SJCRH30 (cell line): ENCODE measurements at places on chromosomes 12 and 14. TPM values are rescaled to one million over a fixed set of nuclear protein-coding genes. Genes with fewer than 3 reads are reported as not detected.

DNA sequence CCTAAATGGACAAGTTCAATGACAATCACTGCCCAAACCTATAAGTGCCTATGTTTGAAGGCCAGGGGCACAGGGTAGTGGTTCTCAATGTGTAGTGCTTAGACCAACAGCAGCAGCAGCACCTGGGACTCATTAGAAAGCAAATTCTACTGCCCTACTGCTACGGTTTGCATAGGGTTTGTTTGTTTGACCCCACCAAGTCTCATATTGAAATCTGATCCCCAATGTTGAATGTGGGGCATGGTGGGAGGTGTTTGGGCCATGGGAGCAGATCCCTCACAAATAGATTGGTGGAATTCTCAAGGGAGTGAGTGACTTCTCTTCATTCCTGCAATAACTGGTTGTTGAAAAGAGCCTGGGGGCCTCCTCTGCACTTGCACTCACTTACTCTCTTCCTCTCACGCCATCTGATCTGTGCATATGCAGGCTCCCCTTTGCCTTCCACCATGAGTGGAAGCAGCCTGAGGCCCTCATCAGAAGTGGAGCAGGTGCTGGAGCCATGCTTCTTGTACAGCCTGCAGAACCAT is 39.5 kb downstream of the PPM1H start:
- DNase-seq: no peak

The AQP2 gene
- total RNA-seq: not detected in 2 replicates

GRCh38 chr12:5581616-5582015 is 149.7 kb downstream of the NTF3 start:
- no peak for DNase-seq

The ABHD12B gene
- total RNA-seq: not detected in 2 replicates

DNA sequence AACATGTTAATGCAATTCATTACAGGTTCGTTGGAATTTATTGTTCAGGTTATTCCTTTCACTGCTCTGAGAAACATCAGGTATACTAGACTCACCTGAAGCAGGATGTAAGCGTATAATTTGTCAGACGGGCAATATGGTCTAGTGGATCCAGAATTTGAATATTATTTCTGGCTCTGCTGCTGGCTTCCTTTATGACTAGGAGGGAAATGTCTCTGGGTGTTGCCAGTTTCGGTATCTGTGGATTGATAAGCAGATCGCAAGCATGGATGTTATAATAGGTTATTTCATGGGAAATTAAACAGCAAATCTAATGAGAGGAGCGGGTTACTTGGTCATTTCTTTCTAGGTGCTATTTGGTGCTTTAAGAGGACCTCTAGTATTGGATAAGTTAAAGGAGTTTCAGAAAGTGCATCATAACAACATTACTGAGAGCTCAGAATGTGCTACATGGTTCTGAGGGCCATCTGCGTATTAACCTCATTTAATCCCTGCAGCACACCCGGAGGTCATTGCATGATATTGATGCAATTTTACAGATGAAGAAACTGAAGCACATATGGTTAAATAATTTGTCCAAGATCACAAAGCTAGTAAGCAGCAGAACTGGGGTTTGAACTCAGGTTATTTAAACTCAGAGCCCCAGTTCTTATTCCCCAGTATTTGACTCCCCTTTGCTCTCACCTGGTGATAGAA is 47.3 kb upstream of the BCAT1 start:
- no peak for DNase-seq

DNA sequence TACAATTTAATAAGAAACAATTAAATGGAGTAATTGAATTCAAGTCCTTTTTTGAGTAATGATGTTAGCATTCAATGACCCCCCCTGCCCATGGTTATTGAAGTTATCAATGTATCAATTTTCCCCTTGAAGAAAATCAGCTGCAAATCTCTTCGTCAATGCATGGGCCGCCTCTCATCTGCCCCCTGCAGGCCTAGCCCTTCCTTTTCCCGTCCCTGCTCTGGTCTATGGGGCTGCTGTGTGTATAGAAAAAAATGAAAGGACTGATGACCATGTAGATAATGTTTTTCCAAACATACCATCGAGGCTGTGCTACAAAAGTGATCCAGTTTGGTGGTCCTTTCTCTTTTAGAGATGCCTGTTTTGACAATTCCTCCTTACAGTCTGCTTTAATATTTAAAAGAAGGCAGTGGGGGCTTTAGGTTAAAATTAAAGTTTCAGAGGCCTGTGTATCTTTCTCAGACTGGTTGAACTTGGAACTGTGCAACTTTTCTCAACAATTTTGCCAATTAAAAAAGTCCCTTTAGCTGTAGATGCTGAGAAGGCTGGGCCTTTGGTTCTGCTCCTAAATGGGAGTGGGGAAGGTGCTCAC is 98.4 kb downstream of the APAF1 start:
- DNase-seq: peak; percentile 17

The SIX6 gene
- total RNA-seq: not detected in 2 replicates

- DNase-seq: peak; percentile 100
These were observed 133.1 kb downstream of the TMEM30B start for GRCh38 chr14:61147831-61148549.

GRCh38 chr14:53152184-53152886 is 788 bp downstream of the DDHD1 start:
- DNase-seq: peak; percentile 47

DNA sequence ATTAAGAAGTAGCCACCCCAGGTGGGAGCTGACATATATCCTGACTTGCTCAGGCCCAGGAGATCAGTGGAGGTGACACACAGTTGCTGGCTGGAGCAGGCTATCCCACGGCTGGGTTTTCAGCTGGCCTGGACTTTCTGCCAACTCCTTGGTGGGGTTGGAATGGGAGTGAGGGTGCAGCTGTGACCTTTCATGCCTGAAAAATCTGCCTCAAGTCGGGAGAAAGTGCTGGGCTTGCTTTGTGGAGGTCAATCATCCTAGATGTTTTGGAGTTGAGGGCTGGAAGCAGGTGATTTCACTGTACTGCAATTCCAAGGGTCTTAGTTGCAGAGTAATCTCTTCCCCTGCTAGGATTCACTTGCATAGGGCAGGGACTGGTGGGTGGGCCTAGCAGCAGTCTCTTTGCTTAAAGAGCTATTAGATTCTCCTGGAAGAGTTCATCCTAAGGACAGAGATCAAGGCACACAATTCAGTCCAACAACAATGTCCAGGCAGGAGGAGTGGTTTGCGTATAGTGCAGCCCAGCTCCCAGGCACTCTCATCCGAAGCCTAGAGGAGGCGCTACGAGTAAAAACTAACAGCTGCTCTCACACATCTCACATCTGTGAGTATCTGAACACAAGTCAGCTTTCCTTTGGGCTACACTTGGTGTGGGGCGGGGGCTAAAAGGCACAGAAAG is 98.1 kb downstream of the GAS2L3 start:
- DNase-seq: no peak

The RFX4 gene
- total RNA-seq: 0.40 and 0.56 TPM in 2 replicates

GRCh38 chr14:50232276-50232642 is 881 bp upstream of the SOS2 start:
- no peak for DNase-seq

- peak; percentile 35 for DNase-seq
These were observed 43.3 kb downstream of the GALNT9 start for GRCh38 chr12:132285991-132286681.

DNA sequence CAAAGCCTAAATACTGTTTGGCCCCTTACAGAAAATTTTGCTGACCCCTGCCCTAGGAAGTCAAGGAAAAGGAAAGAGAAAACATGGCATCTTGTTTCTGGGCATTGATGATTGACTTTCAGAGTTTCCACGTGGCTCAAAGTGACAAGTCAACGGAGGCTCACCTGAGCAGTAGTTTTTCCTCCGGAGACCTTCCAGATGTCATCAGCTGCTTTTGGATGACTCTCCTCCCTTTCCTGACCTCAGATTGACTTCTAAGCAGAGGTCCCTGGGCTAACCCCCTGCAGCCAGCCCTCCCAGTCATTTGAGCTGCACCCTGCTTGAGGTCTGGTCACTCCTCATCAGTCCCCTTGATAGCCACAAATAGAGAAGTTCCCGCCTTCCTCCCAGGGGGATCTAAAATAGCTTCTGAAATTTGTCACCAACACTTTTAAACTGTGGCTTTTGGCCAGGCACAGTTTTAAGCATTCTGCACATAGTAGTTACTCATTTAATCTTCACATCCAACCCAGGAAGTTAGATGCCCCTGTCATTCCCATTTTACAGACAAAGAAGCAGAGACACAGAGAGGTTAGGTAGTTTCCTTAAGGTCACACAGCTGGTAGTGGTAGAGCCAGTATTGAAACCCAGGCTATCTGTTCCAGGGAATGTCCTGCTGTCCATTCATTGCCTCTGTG is 143.4 kb downstream of the CHST11 start:
- no peak for DNase-seq

The KRT80 gene
- 45.7 and 49.0 TPM in 2 replicates for total RNA-seq

The PXN gene
- total RNA-seq: 23.2 and 29.7 TPM in 2 replicates

The CLEC1B gene
- not detected in 2 replicates for total RNA-seq

- DNase-seq: no peak
These were observed 378.0 kb downstream of the FOXG1 start for GRCh38 chr14:29144621-29145020.

GRCh38 chr14:87908550-87908949 is 84.4 kb downstream of the GALC start:
- DNase-seq: no peak

GRCh38 chr12:15151161-15152091 is 69.8 kb downstream of the RERG start:
- DNase-seq: no peak

GRCh38 chr12:106428384-106428783 is 70.8 kb downstream of the POLR3B start:
- no peak for DNase-seq

DNA sequence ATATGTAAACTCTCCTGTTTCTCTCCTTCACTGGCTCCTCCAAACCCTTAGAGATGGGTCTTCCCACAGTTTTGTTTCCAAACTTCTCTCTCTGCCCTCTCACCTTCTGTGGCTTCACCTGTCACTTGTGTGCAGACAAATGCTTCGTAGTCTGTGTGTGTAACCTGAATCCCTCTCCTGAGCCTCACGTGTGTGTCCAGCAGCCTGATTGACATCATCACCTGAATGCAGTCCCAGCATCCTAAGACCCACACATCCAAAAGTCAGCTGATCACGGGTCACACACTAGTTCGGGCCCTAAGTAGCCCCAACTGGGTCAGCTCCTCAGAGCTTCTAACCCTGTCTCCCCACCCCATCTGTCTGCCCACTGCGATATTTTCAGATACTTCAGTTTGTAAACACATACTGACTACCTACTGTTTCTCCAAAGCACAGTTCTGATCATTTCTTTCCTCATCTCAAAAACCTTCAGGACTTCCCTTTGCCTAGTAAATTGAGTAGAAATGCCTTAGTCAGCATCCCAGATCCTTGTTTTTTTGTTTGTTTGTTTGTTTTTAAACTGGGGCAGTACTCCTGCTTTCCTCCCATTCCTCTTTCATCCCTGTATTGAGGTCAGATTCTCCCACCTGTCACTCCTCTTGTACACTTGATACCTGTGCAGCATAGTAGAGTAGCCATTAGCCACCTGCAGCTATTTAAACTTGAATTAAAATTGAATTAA is 23.7 kb downstream of the FNTB start:
- DNase-seq: no peak

The TAS2R43 gene
- 0.63 and 0.97 TPM in 2 replicates for total RNA-seq

DNA sequence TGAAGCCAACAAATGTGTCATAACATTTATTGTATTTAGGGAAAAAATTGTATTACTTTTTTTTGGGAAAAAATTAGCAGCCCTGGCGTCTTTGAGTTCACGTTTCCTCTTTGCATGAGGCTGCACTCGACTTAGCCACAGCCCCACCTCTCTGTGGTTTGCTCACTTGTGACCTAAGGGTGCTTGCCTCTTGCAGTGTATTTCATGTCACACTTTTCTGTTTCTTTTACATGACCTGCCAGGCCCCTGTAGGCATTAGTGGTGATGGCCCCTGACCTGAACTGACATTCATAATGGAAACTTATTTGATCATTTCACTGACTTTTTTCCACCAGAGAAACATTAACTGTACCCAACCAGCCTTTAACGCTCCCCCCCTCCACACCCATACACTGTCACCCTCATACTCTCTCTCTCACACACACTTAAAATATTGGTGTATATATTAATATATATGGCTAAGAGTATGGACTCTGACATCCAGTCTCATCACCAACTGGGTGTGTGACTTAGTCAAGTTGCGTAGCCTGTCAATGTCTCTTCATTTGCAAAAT is 122.9 kb downstream of the PRKCH start:
- no peak for DNase-seq

GRCh38 chr12:13175499-13175898 is 21.0 kb upstream of the EMP1 start:
- DNase-seq: no peak

GRCh38 chr12:46489951-46490388 is 117.4 kb upstream of the SLC38A2 start:
- DNase-seq: no peak

- DNase-seq: no peak
These were observed at the start of gene CCDC198 for GRCh38 chr14:57493467-57494181. Gene CCDC198 (minus strand): TSS chr14:57493857. CDS start chr14:57493715, 142 bp downstream.

DNA sequence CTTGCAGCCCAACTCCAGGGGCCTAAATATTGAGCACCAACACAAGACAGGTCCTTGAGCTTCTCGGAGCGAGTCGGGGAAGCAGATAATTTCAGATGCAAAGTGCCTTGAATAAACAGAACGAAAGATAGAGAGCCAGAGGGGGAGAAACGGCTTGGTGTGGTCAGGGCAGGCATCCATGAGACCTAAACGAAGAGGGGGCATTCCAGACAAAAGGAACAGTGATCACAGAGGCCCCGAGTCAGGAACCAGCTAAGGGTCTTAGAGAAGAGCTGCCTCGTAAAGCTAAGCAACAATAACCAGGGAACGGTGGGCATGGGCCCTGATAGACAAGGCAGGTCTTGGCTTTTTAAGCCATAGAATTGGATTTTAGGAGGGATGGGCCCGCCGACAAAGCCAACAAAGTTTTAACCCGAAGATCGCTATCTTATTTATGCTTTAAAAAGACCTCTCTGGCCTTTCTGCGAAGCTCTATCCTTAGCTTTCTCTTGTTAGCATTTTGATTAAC is 421 bp upstream of the ACADS start:
- no peak for DNase-seq

- no peak for DNase-seq
These were observed 40.7 kb downstream of the KIF26A start for GRCh38 chr14:104179126-104179525.

DNA sequence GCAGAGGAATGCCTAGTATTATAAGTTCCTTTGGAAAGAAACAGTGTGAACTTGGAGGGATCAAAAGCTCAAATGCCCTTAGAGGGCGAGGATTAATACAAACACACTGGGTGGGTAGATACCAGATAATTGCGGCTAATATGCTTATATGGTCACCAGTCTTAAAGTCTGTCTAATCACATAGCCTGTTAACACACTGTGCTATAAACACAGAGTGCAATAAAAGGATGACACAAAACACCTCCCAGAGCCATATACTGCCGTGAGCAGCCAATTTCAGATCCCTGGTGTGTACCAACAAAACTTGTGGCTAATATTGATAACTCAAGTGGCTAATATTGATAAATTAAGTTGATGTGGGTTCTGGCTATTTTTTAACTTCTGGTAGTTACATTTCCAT is 1.7 kb upstream of the IL26 start:
- no peak for DNase-seq
